Hypothalamus (tissue), 51 donors: ENCODE measurements at places on chromosomes 3 and 15.

- DNase-seq, result no peak
Measured at GRCh38 chr3:164903820-164904451, 174.4 kb downstream of the SI start.

GRCh38 chr3:122679882-122680474, 661 bp upstream of the PARP14 start:
- DNase-seq, result no peak

DNA sequence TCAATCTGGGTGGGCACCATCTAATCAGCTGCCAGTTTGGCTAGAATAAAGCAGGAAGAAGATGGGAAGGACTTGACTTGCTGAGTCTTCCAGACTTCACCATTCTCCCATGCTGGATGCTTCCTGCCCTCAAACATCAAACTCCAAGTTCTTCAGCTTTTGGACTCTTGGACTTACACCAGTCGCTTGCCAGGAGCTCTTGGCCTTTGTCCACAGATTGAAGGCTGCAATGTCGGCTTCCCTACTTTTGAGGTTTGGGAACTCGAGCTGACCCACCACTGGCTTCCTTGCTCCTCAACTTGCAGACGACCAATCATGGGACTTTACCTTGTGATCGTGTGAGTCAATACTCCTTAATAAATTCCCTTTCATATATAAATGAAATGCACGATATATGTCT, 8.6 kb upstream of the LIPC start:
- DNase-seq, result no peak

DNA sequence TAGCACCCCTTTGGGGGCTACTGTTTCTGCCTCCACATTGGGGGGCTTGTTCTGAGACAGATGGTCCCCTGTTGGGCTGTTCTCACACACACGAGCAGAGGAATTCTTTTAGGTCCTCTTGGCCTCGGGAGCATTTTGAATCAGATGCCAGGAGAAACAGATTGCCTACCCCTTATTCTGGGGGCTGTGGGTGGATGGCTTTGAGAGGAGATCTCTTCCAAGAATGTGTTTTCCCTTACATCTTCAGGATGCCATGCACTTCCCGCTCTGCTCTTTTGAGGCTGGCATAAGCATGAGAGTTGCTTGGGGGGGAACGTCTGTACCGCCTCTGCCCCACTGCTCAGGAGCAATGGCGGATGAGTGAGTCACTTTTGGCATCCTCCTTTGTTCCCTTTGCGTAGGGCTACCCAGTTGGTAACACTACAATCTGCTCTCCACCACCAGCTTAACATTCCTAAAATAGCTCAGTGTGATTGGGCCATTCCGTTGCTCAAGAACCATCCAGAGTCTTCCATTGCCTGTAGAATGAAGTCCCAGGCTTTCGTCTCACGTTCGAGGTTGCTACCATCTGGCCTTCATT, 154.4 kb downstream of the RPLP1 start:
- no peak for DNase-seq

DNA sequence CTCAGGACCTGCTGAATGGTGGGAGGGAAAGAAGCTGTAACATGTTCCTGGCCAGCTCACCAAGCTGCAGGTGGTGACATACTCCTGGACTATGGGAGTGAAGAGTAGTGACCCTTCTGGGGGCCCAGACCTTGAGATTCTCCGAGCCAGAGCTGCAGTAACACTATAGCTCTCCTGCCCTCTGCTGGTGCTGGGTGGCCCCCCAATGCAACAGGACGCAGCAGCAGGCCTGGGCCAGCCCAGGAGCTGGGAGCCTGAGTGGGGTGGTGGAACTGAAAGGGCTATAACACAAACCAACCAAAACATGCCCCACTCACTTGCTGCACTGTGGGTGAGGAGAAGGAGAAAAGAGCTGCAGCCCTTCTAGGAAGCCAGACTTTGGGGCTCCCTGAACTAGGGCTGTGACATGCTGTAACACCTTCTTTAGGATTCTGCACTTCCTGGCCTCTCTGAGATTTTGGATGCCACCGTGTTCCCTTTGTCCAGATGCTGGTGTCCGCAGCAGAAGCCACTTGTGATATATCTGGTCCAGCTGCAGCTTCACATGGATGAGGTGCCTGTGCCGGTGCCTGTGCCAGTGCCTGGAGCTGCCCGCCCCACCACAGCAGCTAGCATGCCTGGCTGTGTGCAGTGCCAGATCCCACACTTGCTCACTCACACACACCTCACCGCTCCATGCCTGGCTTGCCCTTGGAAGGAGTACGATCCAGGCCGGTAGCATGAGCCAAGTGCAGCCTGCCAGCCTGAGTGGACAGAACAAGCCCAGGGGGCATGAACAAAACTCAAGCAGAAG, 636.8 kb upstream of the KCNMB2 start:
- no peak for DNase-seq

DNA sequence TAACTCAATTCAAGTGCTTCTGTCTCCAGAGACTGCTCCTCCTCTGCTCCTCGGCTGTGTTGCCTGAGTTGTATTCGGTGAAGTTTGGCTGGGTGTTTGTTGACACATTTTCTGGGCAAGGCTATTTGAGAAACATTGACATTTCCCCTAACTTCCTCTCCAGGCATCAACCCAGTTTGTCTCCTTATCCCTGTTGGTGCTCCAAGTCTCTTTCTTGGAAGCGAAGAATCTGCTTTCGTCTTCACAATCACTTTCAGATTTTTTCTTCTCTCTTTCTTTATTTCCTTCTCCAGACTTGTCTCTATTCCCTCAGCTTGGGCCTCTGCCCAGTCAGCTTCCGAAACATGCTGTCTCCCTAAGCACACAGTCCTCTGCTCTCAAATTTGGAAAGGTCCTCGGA, 84.7 kb downstream of the ETV5 start:
- no peak for DNase-seq

GRCh38 chr3:9064850-9065249, 101.6 kb upstream of the RAD18 start:
- no peak for DNase-seq
